Activated CD4-positive, alpha-beta T cell treated with anti-CD3 and anti-CD28 coated beads, Interleukin-2, amount 10 ng/mL, durations not matched to agents 24 days and 14 days (primary cell): ENCODE measurements at places on chromosomes 7 and 10.

DNA sequence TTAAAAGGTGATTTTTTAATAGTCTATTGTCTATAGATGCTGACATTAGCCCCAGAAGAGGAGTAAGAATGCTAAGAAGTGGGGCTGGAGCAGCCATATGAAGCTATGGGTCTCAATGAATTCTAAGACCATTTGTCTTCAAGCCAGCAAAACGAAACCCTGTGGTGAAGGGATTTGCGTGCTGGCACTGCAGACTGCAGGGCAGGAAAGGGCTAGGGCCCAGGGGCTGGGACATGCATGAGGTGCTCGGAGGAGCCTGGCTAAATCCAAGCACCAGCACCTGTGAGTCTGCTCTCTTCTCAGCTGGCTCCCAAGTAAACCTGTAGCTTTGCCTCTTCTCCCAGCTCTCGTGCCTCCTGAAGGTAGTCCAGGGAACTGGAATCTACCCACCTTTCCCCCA, 1.3 kb upstream of the NDST2 start:
- H3K36me3 ChIP-seq = peaks cover 39% of the 10 kb centered on the region
- H3K4me1 ChIP-seq = peaks cover 25% of the 10 kb centered on the region
- peak overlapping the region; percentile 66 for H3K27ac ChIP-seq
- DNase-seq = no peak
- H3K4me3 ChIP-seq = peak overlapping the region; percentile 58

DNA sequence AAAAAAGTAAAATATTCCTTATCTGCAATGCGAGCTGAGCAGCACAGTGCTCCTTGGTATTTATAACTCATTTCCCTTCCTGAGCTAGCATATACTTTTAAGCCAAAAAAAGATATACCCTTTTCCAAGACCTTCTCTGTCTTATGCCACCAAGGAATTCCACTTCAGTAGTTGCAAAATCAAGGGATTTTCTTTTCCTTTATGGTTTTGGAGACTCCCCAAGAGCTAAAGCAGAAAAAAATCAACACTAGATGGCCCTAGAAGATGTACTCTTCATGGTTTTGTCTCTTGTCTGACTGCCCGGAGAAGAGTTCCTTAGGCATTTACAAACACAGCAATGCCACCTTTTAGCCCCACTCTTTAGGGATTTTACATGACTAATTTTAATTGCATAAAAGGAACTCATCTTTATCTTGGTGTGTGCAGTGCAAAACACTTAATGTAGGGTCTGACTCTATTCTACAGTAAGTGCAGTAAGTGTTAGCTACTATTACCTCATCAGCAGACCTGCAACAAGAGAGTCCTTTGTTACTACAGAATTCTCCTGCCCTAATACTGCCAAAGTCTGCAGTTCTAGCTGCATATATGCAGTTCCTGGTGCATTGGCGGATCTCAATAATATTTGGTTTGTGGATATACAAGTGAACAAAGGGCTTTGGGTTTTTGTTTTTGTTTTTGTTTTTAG, 443.3 kb downstream of the GFRA1 start:
- H3K4me3 ChIP-seq = no peak overlapping the region
- H3K36me3 ChIP-seq = no peaks in the 10 kb centered on the region
- H3K27me3 ChIP-seq = no peaks in the 10 kb centered on the region
- no peaks in the 10 kb centered on the region for H3K4me1 ChIP-seq
- DNase-seq = no peak

- H3K36me3 ChIP-seq = no peaks in the 10 kb centered on the region
- H3K27me3 ChIP-seq = no peaks in the 10 kb centered on the region
- peaks cover 19% of the 10 kb centered on the region for H3K4me1 ChIP-seq
- DNase-seq = peak; percentile 75
Observed at GRCh38 chr10:97016728-97017473, 168.9 kb downstream of the SLIT1 start.

GRCh38 chr10:6019010-6019782, 41.9 kb upstream of the IL15RA start:
- H3K36me3 ChIP-seq = peaks cover 94% of the 10 kb centered on the region
- H3K4me3 ChIP-seq = peak overlapping the region; percentile 21
- no peaks in the 10 kb centered on the region for H3K27me3 ChIP-seq
- H3K4me1 ChIP-seq = peaks cover 58% of the 10 kb centered on the region
- H3K27ac ChIP-seq = peak overlapping the region; percentile 70

DNA sequence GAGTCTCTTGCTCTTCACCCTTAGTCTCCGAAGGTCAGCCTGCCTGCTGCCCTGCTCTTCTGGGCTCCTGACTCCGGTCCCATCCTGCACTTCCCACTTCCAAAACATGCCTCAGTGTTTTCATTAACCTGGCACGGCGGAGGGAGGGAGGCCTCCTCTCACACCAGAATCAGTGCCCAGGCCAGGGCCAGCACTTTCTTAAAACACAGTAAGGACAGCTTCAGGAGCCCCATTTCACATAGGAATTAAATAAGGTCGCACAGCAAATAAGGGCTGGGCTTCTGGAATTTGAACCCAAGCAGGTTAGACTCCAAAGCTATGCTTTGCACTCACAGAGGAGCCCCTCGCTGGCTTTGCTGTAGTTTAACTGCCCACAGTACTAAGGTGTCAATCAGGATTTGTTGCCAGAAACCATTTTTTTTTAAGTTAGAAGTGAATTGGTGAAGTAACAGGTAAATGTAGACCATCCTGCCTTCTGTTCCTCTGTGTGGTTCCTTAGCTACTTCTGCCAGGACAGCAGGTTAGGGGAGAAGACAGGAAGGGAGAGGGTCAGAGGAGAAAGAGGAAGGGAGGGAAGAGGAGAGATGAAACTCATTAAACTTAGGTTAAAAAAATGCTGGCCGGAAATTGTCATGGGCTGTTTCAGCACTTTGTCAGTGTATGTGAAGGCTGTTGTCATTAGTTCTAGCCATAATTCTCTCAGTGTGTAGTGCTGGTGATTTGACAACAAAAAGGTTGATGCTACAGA, 1.1 kb downstream of the RASSF4 start:
- peaks cover 18% of the 10 kb centered on the region for H3K4me1 ChIP-seq
- H3K4me3 ChIP-seq = peak overlapping the region; percentile 84
- H3K27ac ChIP-seq = peak overlapping the region; percentile 41
- no peak for DNase-seq

GRCh38 chr10:110843031-110843430, 28.7 kb upstream of the PDCD4 start:
- H3K36me3 ChIP-seq = peaks cover 6% of the 10 kb centered on the region
- H3K4me3 ChIP-seq = peak overlapping the region; percentile 30
- peak overlapping the region; percentile 82 for H3K27ac ChIP-seq

DNA sequence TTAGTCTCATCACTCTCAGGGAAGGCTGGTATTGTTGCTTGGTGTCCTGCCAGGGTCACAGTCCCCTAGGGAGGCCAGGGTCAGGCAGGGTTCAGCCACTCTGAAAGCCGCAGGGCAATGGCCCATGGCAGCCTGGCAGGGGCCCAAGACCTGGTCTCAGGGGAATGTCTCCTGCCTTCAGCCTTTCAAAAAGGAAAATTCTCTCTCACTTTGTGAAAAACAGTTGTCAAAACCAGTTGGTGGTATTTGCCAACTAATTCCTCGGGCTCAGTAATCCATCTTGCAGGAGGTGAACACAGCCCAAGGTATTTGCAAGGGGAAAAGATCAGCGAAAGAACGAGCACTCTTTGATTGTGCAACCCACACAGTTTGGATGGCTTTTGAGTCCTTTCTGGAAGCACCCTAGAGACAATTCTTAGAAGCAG, 101.5 kb downstream of the JCAD start:
- no peak overlapping the region for H3K27ac ChIP-seq
- no peak overlapping the region for H3K4me3 ChIP-seq
- H3K27me3 ChIP-seq = peaks cover 3% of the 10 kb centered on the region
- no peaks in the 10 kb centered on the region for H3K4me1 ChIP-seq
- DNase-seq = no peak

- H3K27me3 ChIP-seq = no peaks in the 10 kb centered on the region
- no peak for DNase-seq
- H3K27ac ChIP-seq = no peak overlapping the region
- H3K36me3 ChIP-seq = peaks cover 28% of the 10 kb centered on the region
Observed at GRCh38 chr7:30327813-30328212, 43.4 kb downstream of the ZNRF2 start.

- DNase-seq = no peak
- peaks cover 2% of the 10 kb centered on the region for H3K36me3 ChIP-seq
- H3K27ac ChIP-seq = no peak overlapping the region
- H3K4me3 ChIP-seq = no peak overlapping the region
Observed at GRCh38 chr10:13276749-13277365, 23.0 kb downstream of the PHYH start.

DNA sequence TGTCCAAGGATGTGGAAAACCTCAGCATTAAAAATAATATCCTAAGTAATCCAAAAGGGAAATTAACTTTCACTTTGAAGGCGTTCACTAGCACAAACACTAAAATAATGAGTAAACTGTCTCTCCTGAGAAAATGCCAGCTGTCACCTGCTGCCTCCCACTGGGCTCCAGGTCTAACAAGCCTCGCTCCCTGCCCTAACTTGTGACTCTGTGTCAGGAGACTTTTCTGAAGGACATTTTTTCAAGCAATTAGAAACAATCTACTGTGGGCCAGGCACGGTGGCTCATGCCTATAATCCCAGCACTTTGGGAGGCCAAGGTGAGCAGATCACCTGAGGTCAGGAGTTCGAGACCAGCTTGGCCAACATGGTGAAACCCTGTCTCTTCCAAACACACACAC, 72.8 kb upstream of the GLCCI1 start:
- H3K27ac ChIP-seq = no peak overlapping the region
- no peaks in the 10 kb centered on the region for H3K4me1 ChIP-seq
- H3K27me3 ChIP-seq = no peaks in the 10 kb centered on the region
- H3K36me3 ChIP-seq = peaks cover 1% of the 10 kb centered on the region
- DNase-seq = no peak

- H3K4me1 ChIP-seq = no peaks in the 10 kb centered on the region
- H3K27me3 ChIP-seq = no peaks in the 10 kb centered on the region
- H3K4me3 ChIP-seq = no peak overlapping the region
- DNase-seq = no peak
- H3K27ac ChIP-seq = no peak overlapping the region
Observed at GRCh38 chr10:90644165-90644564, 213.7 kb downstream of the HTR7 start.

- no peaks in the 10 kb centered on the region for H3K36me3 ChIP-seq
- H3K4me1 ChIP-seq = no peaks in the 10 kb centered on the region
- H3K27ac ChIP-seq = no peak overlapping the region
- no peak for DNase-seq
Observed at GRCh38 chr10:28971764-28972163, 294.4 kb downstream of the BAMBI start.
